NCI-H446 treated with DMSO at 0.1 percent for 48 hours (cell line): ENCODE measurements at places on chromosomes 2 and 18.

GRCh38 chr2:237326266-237327171 is 87.4 kb downstream of the COL6A3 start:
- no peak for DNase-seq

DNA sequence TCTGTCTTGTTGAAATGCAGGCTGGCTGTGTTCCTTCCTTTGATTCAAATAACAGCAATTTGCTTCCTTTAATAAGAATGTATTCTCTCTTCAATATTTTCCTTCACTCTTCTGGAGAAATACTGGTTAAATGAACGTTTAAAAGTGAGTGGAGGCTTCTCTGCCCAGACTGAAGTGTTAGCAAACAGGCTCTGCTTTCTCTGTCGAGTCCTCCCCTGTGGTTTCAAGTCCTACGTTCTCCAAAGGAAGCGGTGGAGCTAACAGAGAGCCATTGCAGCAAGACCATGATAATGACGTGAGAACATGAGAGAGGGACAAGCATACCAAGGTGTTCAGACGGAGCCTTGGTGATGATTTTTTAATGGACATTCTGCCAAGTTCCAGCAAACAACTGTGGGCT is 26.2 kb upstream of the PID1 start:
- no peak for DNase-seq

- no peak for DNase-seq
Observed at GRCh38 chr2:101951296-101951695, 40.5 kb upstream of the IL1R2 start.

GRCh38 chr2:137023205-137023604 is 257.9 kb downstream of the THSD7B start:
- DNase-seq = no peak

DNA sequence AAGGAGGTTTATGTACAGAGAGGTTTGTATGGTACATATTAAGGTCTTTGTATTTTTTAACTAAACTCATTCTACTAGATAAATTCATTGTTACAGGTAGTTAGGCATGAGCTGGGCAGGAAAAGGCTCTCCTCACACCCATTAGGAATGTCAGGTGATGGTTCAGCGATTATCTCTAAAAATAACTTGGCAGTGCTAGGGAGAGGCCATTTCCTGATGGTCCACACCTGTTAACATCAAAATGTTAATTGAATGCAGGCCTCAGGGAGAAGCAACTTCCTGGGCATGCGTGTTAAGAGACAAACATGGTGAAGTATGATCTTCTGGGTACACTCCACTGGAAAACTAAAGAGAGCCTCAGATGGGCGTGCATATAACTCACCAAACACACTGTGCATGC is 73.6 kb downstream of the ARL6IP6 start:
- DNase-seq = no peak

DNA sequence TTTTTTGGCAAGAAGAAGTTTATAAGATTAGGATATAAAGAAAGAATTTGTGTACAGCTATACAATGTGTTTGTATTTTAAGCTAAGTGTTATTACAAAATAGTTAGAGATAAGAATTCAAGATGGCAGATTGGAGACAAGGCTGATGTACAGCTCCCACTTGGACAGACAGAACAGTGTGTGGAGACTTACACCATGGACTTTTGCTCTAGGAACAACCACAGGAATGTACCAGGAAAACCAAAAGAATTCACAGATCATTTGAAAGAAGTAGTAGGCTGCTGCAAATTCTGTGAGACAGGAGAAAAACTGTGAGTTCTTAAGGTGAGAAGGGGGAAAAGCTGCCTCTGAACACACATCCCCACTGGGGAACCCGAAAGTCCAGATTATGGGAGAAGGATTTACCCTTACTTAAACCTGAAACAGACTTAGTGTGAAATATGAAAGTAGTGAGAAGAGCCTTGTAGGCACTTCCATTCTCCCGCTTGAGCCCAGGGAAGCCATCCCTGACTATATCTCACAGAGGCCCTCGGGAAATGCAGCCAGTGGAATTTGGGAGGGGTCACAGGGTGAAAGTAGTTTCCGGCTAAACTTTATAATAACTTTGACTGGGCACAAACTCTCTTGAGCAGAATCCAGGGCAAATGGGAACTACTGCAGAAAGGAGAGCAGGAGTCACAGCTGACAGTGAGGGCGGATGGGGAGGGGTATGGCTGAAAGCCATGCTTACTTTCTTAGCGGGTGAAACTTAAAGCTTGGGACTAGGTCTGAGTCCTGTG is 11.6 kb upstream of the RPRD1A start:
- DNase-seq = no peak

DNA sequence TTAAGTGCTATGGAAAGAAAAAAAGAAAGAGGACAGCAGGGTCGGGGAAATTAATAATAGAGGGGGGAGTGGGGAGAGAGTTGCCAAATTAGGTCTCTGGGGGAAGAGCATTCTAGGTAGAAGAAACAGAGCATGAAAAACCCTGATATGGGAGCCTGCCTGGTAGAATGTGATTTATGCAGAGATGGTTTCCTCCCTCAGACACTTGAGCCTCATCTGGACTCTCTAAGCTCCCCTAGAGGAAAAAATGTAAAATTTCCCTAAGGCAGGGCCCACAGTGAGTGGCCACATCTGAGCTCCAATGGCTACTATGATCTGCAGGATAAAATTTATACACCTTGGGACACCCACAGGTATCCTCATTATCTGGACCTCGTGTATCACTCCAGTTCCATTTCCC is 20.6 kb upstream of the EPAS1 start:
- DNase-seq = no peak

DNA sequence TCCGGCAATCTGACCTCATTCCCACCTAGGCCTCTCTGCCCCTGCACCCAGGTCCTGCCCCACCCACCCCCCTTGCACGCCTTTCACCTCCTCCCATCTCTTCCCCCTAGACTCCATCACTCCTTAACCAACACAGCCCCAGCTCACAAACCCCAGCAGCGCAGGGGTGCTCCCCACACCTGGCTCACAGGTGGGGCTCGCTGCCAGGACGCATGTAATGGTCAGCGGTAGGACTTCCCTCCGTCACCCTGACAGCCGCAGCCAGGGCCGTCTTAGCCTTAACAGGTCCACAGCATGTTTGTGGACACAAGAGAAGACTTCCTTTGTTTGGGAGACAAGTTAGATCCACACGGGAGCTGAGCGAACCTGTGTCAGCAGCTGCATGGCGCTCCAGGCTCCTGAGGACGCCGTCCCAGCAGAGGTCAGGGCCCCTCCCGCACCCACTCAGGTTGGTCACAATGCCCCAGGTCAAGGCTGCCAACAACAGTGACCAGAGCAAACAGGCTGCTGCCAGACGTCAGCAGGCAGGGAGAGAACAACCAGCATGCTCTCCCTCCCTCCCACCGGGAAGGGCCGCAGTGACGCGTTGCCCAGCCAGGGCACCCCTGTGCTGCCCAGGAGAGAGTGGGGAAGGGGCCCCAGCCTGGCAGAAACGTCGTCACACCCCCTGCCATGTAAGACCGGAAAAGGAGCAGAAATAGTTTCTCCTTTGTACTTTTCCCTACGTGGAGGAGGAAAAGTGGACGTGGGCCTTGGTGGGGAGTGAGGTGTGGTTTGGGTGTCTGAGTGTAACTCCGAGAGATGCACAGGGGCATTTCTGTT is 68.0 kb downstream of the PXDN start:
- DNase-seq = no peak

GRCh38 chr2:81050580-81051095 is 746.1 kb upstream of the LRRTM1 start:
- no peak for DNase-seq
